Cortex of kidney (tissue), 1 donor: ENCODE measurements at places on chromosomes 5 and 9.

- DNase-seq, result no peak
Observed at GRCh38 chr5:87120518-87121303, 147.0 kb upstream of the RASA1 start.

DNA sequence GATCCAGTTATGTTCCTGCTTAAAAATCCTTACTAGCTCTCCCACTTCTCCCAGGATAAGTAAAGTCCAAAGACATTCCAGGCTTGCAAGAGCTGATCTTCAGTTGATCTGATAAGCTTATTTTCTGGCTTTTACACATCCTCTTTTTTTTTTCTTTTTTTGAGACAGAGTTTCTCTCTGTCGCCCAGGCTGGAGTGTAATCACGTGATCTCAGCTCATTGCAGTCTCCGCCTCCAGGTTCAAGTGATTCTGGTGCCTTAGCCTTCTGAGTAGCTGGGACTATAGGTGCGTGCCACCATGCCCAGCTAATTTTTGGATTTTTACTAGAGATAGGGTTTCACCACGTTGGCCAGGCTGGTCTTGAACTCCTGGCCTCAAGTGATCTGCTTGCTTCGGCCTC, 37.3 kb upstream of the PTPN3 start:
- DNase-seq, result no peak

DNA sequence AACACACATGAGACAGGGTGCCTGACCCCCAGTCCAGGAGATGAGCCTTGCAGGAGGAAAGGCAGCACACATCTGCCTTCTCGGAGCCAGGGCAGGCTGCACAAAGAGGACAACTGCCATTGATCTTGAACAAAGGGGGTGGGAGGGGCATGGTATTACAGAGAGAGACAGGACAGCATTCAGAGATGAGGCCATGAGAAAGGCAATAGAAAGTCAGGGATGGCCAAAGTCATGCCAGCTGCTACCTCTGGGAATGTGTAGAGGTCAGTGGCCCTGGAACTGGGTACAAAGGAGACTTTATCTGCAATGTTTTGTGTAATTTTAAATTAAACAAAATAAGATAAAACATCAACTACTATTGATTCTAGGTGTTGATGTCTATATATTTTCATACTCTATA, 43.2 kb downstream of the WDR36 start:
- no peak for DNase-seq

- no peak for DNase-seq
Observed at GRCh38 chr5:91221917-91222316, 161.2 kb downstream of the ARRDC3 start.

GRCh38 chr9:105273731-105274130, 29.3 kb downstream of the SLC44A1 start:
- no peak for DNase-seq

GRCh38 chr5:50958852-50959457, 292.5 kb downstream of the PARP8 start:
- DNase-seq, result no peak

GRCh38 chr9:137784046-137784445, 93.5 kb upstream of the CACNA1B start:
- DNase-seq, result no peak

DNA sequence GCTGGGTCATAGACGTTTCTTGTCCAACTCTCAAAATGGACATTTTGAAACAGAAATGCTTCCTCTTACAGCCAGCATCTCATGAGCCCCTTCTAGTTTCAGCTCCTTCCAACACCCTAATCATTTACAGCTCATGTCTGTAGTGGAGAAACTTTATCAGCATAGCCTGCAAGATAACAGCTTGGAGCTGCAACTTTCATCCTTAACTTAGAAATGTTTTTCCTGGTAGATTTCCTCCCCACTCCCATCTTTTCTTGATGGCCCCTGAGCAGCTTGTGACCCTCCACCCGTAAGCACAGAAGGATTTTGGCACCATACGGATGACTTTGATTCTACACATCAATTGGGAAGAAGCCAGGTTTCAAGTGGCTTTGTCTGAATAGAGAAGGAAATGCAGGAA, 53.5 kb upstream of the TGFBR1 start:
- no peak for DNase-seq

DNA sequence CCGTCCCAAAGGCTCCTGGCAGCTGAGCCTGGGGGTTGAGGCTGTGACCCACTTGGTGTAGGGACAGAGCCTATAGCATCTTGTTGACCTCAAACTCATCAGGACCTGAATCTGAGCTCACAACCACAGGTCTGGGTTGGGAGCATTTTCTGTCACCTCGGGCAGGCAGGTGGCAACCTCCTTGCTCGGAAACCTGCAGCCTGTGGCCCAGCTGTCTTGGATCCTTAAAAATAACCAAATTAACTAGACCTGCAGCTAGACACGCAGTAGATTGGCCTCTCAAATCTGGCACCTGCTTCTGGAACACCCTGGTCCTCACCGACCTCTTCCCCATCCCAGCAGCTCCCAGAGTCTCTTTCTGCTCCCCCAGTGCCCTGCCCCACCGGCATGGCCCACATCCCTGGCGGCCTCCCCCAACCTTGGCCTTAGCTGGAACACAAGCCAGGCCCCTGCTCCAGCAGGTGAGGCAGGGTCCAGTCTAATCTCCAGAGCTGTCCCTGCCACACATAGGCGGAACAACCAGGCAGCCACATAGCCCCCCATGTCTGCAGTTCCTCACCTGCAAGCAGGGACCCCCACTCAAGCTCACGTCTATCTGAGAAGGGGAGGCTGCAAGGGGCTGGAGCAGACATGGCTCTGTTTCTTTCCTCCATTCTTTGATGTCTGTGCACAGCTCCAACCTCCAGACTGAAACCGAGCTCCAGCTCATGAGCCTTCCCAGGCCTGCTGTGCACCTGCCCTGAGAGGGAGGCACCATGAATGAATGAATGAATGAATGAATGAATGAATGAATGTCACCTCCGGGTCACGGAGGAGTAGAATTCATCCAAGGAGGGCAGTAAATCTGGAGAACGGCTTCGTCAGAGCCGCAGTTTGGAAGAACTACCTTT, 28.3 kb downstream of the PAEP start:
- no peak for DNase-seq

- no peak for DNase-seq
Observed at GRCh38 chr9:33092634-33093033, 16.2 kb upstream of the SMU1 start.

DNA sequence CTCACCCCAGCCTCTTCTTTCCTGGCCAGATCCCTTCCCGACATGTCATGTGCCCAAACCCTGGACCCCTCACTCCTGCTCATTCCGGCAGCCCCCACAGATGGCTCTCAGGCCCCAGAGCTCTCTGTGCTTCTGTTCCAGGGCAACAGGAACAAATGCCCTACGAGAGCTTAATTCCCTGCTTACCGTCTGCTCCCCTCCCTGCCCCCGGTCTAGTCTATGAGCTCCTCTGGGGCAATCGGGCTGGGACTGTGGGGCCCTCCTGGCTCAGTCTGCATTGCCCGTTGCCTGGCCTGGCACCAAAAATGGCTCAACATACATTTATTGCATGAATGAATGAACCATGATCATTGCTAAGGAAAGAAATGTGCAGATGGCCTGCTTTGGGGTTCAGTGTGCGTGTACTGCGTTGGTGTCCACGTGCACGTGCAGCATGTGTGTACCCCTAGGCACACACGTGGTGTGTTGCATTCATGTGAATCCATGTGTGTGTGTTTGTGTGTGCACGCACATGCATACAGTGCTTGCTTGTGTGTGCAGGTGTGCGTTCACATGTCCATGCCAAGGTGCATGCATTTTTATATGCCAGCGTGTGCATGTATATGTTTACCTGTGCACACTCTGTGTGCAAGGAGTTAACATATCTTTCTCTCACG, 201.2 kb upstream of the IER5L start:
- no peak for DNase-seq

DNA sequence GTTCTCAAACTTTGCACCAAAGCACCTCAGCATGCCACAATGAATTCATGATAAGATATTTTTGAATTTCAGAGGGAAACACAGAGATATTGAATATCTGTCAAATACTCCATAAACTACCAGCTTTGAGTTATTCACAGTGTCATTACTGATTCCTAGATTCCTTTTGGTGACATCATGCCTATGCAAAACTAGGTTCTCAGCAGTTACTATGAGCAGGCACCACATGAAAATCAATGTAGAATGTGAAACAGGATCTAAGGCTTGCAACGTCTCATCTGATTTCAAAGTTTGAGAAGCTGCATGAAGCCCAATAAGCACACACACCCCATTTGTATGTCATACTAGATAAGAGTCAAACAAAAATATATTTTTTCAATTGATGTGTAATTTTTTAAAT, 426.5 kb downstream of the NR2F1-AS1 start:
- no peak for DNase-seq

DNA sequence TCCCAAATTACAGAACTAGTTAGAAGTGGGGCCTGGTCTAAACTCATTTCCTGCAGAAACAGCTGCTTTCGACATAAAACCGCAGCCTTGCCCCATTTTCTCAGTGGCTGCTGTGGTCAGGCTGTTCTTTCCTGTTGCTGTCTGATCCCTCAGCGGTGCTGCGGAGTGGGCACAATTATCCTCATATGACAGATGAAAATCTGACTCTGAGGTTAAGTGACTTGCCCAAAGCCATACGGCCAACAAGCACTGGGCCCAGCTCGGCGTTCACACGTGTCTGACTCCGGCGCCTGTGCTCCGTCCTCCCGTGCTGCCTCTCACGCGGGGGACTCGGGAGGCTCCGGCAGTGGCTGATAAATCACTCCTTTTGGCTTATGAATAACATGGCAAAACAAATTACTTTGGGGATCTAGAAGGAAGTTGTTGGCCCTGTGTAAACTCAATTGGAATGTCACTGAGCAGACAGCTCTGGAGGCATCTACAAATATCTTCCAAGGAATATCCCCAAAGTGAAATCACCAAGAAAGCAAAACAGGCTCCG, 142.6 kb upstream of the LMX1B start:
- no peak for DNase-seq

- no peak for DNase-seq
Observed at GRCh38 chr9:117325831-117326230, 89.0 kb downstream of the ASTN2 start.

DNA sequence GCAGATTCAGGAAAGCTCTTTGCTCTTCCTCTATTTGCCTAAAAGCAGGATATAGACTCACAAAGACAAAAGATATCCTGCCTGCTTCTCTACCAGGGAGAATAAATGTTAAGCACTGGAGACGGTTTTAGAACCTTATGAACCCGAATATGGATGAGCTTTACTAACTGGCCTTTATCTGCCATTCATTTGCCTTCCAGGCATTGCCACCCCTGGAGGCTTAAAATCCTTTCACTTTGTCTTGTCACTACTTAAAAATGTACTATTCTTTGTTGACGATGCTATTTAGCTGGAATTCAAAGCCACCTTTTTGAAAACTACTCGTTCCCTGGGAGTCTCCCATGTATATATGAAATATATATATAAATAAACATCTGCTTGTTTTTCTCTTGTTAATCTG, 23.2 kb upstream of the LVRN start:
- no peak for DNase-seq

- no peak for DNase-seq
Observed at GRCh38 chr5:128966846-128967245, 1.6 kb downstream of the SLC27A6 start.

GRCh38 chr5:76451031-76451701, 48.1 kb downstream of the IQGAP2 start:
- DNase-seq, result no peak

DNA sequence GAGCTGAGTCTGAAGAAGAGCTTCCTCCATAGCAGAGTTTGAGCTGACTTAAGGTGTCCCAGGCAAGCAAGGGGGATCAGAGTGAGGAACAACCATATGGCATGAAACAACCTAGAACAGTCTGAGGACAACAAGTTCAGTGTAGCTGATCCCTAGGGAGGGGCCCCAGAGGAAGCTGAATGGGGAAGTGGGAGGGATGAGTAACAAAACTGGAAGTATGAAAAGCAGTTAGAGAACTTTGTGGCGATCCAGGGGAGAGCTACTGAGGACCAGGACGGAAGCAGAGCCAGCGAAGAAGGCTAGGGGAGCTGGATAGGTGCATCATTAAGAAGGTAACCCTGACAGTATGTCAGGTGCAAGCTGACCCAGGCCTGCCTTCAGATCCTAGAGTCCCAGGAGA, 580.8 kb downstream of the BNC2 start:
- DNase-seq, result no peak

DNA sequence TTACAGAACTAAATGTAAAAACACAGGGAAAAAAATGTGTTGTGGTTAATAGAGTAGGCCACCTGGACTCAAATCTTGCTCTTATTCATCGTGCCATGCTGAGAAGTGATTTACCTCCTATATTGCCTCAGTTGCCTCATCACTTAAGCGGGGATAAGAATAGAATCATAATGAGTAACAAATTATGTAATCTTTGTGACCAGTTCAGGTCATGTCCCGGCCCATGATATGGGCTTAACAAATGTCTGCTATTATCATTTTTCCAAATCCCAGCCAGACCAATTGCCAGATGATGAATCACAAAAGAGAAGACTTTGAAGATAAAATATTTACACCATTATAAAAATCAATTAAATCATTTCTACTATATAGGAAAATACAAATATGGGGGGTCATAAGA, 89.8 kb downstream of the CDH6 start:
- DNase-seq, result no peak

- no peak for DNase-seq
Observed at GRCh38 chr9:69470186-69470977, 145.4 kb downstream of the ENTREP1 start.

DNA sequence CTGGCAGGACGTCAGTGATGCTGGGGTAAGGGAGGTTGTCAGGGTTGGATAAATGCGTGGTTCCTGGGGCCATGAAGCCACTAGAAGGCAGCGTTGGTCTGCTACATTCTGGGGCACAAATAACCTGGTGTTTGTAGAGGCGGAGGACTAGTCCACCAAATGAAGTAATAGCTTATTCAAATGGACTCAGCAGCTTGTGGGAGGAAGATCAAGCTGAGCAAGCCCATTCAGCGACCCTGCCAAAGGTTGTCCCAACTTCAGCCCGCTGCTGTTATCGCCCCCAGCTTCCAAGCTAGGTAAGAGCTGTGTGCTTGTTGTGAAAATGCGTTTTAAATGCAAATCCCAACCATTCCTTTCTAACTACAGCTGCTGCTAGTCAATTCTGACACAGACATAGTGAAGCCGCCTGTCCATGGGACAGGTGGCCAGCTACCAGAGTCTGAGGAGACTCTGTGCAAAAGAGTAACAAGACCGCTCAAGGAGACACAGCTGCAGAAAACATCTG, 7.6 kb upstream of the FAM240B start:
- no peak for DNase-seq

DNA sequence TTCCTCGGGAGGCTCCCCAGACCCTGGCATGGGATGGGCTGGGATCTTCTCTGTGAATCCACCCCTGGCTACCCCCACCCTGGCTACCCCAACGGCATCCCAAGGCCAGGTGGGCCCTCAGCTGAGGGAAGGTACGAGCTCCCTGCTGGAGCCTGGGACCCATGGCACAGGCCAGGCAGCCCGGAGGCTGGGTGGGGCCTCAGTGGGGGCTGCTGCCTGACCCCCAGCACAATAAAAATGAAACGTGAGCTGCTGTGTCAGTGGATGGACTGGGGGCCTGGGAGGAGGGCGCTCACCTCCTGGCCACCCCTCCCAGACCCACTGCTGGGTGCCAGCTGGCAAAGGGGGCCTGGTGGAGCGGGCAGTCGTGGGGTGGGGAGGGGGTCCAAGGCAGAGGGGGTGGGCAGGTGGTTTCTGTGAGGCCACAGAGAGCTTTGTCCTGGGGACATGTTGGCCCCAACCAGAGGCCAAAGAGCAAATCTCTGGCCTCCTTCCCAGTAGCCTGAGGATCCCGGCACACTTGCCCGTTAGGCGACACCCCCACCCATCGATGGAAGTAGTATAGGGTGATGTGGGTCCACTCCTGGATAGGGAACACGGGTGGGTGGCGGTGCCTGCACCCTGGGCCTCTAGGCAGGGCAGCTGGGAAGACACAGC, 9.8 kb downstream of the EGFL7 start:
- no peak for DNase-seq

GRCh38 chr9:93345643-93346230, 105.7 kb upstream of the FAM120A start:
- DNase-seq, result no peak
